ENCODE measurements at places on chromosomes 7 and 10.

DNA sequence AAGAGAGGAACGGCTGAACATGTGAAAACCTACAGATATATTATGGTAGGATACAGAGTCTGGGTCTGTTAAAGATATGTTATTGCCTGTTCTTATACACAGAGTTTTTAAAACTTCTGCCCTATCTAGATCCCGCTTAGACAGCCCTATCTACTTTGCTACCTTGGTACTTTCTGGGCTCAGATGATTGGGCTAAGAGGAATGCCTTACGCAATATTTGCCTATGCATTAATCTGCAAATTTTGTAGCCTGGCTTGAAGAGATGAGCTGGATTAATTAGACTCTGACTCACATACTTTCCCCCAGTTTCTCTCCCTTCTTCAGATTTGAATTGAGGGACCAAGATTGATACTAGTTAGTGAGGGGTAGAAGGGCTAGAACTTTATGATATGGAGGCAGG lies 33.6 kb upstream of the A1CF start:
- no peak for DNase-seq

- DNase-seq, result no peak
Observed at GRCh38 chr10:19595212-19595845, 220.9 kb upstream of the PLXDC2 start.

- DNase-seq, result no peak
Observed at GRCh38 chr10:44859546-44860285, 51.4 kb upstream of the TMEM72 start.

GRCh38 chr7:16849296-16850148 lies 32.3 kb downstream of the AGR3 start:
- DNase-seq, result no peak

DNA sequence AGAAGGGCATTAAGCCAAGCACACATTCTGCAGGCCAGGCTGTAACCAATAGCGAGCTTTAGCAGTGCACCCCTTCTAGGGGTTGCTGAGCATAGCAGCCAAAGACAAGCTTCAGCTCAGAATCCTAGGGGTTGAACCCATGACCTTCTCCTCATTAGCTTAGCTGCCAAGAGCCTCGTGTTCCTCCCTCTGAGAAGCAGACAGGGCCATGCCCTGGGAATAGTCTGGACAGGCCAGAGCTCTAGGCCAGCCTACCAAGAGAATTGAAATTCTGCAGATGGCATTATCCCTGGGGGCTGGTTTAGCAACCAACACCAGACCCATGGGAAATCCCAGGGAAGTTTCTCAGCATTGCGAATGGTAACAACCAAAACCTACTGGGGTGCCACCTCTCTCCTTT lies 77.2 kb downstream of the PLXNA4 start:
- DNase-seq, result no peak

DNA sequence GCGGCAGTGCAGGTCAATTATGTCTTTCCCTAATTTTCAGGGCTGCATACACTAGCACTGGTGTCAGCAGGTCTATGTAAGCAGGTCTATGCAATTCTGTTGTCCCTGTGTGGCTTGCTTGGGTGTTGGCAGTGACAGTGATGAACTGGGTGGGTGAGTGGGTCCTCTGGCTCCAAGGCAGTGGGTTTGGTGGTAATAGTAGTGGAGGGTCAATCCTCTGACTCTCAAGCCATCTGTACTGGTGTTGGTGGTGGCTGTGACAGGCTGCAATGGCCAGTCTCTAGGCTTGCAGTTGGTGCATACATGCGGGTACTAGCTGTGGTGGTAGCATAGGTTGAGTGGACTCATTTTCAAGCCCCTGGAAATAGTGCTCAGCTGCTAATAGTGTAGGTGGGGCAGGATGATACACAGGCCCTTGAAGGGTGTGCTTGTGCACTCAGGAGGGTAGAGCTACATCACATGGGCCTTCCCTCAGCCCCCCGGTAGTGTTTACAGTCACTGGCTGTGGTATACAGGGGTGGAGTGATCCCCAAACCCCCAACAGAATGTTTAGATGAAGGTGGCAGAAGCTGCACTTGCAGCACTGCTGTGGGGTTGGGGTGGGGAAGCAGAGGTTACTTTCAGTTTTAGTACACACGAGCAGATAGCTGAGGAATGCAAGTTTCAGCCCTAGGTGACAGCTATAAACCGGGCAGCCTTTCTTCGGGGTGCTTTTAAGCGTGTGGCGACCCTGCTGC lies 331.3 kb downstream of the PCDH15 start:
- DNase-seq, result no peak

- no peak for DNase-seq
Observed at GRCh38 chr10:113007821-113008220, 57.8 kb downstream of the TCF7L2 start.

- no peak for DNase-seq
Observed at GRCh38 chr10:132893090-132893489, 49.3 kb downstream of the CFAP46 start.

- DNase-seq, result no peak
Observed at GRCh38 chr7:50594734-50595485, 29.7 kb upstream of the DDC start.

GRCh38 chr7:129368389-129368986 lies 65.7 kb upstream of the STRIP2 start:
- no peak for DNase-seq

DNA sequence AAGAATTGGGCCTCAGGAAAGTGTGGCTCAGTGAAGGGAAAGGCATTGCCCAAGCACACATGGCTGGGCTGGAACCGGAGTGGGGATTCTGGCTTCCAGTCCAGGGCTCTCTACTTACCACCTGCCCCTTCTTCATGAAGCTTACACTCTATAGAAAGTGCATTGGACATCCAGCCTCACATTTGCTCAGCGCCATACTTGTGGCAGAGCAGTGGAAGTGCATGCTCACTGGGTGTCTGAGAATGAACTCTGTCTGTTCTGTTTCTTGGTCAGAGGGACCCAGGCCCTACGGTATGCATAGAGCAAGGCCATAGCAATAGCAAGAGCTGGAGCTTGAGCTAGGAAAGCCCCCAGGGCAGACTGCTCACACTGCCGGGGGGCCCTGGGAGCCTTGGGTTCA lies 1253.5 kb downstream of the TYW1 start:
- no peak for DNase-seq

- DNase-seq, result no peak
Observed at GRCh38 chr10:132296666-132297443, 10.9 kb downstream of the STK32C start.

All from fibroblast of the conjunctiva (primary cell).